ENCODE measurements at places on chromosomes 16 and 17.
A peak's percentile ranks its signal among the peaks of the same experiment; 100 is the strongest.

DNA sequence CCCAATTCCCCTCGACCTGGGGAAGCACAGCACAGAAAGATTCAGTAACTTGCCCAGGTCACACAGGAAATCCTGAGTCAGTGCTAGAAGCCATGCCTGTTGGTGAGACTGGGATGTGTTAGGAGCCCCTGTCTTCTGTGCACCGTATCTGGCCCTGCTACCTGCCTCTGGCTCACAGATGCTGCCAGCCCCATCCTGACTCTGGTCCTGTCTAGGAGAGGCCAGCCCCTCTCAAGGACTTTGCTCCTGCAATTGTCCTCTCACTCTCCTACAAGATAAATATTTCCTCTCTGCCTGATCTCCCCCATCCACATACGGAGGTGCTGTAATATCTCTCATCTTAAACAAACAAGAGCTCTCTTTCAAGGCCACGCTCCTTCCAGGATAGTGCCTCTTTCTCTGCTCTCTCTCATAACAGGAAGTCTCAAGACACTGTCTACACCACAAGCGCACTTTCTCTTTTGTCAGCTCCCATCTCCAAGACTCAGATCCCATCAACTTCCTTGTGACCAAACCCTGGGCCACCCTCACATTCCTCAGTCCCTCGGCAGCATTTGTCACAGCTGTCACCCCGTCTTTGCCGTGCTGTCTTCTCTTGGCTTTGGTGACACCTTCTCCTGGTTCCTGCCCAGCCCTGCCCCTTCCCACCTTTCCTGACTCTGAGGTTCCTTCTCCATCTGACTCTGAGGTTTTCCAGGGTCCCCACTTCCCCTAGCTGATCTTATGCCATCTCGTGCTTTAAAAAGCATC, 1.9 kb downstream of the SLC13A2 start:
- no peak for DNase-seq

DNA sequence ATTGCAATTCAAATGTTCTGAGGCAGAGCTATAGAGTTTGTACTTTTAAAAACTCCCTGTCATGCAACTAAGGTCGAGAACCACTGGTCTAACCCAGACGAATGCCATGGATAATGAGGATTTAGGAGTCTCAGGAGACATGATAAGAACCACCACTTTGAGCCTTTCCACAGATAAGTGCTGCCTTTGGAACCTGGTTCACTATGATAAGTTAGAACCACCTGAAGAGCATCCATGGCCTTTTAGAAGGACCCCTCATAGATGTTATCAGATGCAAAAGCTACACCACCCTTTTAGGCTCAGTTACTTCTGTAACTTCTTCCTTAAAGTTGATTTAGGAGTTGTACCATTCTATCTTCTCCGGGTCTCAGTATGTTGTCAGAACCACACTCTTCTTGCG, 350.6 kb upstream of the CCL2 start:
- DNase-seq: no peak

DNA sequence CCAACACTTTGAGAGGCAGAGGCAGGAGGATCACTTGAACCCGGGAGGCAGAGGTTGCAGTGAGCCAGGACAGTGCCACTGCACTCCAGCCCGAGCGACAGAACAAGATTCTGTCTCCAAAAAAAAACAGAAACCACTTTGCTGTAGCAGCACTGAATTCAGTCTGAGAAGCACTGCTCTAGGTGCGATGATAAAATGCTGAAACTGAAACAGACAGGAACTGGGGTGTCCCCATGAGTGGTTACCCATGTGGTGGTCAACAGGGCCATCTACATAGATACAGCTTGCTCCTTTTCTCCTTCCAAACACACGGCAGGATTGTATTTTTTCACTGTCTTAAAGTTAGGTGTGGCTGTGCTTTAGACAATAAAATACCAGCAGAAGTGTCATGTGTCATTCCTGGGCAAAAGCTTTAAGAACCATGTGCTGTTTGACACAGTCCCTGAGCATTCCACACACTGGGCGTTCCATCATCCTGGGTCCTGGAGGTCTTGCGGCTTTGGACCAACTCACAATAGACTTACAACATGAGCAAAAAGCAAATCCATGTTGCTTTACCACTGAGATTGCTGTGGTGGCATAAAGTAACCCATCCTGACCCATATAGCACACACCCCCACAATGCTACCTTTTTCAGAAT, 11.5 kb downstream of the GAS7 start:
- no peak for DNase-seq

DNA sequence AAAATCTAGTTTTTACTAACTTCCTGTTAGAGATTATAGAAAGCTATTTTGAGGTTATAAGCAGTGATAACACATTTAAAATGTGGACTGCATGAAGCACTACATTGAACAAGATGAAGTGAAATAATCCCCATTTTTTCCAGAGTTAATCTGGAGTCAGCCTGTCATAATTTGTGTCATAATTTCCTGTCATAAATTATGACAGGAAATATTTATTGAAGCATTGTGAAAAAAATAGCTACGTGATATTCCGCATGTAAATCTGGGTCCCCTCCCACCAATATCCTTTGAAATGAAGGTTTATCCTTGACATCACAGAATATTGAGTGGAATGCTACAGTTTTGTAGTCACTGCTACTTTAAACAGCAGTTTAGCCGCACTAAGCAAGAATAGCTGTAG, 40.1 kb downstream of the OMG start:
- DNase-seq: no peak

- no peak for DNase-seq
Measured at GRCh38 chr17:38507436-38507835, 79.2 kb downstream of the ARHGAP23 start.

- DNase-seq: no peak
Measured at GRCh38 chr16:8951447-8952280, 12.0 kb downstream of the USP7 start.

- DNase-seq: no peak
Measured at GRCh38 chr16:25108054-25108453, 3.5 kb upstream of the LCMT1 start.

DNA sequence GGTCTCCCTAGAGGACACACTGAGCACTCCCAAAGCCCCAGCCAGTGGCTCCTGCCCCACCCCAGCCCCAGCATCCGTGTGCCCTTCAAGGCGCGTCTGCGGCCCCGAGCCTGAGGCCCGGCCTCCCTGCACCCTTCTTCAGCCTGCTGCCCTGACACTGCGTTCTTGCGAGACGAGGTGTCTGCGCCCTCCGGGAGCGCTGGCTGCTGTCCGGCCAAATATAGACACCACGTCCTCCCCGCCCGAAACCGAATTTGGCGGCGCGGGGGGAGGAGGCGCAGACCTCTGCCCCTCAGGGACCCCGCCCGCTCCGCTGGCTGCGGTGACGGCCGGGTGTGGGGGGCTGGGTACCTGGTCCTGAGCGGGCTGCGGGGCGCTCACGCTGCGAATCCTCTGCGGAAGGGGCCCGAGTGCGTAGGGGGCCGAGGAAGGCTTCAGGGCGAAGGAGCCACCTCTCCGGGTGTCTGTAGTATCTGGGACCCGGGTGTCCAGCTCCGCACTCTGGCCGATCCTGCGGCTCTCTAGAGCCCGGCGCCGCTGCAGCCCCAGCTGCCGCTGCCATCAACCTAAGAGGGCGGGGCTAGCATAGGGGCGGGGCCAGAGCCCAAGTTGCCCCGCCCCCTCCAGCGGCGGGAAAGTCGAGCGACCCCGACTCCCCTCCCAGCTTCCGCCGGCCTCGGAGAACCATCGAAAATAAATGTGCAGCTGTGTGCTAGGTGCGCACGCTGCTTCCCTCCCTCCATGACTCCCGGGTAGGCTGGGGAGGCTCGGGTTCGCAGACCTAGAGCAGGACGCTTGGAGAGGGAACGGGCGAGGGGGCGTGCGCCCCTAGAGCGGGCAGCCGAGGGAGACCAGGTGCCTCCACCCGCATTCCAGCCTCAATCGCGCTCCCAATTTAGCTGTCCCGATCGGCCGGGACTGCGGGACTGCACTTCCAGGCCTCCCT, at the start of gene CORO6:
TSS of gene CORO6 (minus strand) at position 576 of the 946 bp plus-strand sequence. CDS start 1,491 bp downstream, outside the sequence.
- no peak for DNase-seq

GRCh38 chr16:71205482-71206131, 24.9 kb downstream of the HYDIN start:
- no peak for DNase-seq

- DNase-seq: no peak
Measured at GRCh38 chr17:15232517-15232915, 32.6 kb downstream of the PMP22 start.

- no peak for DNase-seq
Measured at GRCh38 chr17:27980043-27980442, 62.4 kb upstream of the NLK start.

DNA sequence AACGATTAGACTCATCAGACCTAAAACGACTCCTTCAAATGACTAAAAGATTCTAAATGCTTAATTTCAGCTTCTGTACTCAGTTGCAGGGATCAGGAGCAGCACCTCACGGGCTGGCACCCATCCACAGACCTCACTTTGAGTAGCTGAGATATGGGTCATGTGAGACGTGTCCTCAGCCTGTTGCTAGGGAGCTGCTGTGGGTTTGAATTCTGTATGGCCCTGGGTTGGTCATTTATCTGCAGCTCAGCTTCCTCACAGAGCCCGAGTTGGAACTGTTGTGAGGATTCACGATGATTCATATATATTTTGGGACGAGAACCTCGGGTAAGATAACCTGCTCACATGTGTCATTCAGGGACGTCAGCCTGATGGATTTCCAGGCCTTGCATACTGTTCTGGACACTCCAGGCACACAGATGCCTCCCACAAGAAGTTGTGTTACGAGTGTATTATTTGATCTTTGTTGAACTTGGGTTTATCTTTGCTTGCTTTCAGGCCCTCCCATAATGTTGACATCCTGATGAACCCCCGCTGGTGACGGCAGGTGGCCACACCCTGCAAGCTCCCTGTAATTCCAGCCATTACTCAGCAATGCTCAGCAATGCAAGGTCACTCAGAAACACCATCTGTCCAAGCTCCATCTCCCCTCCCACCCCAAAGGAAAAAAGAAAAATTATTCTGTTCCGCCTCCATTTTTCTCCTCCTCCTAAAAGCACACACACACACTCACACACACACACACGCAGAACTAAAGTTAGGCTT, 137.6 kb downstream of the RBFOX3 start:
- no peak for DNase-seq

DNA sequence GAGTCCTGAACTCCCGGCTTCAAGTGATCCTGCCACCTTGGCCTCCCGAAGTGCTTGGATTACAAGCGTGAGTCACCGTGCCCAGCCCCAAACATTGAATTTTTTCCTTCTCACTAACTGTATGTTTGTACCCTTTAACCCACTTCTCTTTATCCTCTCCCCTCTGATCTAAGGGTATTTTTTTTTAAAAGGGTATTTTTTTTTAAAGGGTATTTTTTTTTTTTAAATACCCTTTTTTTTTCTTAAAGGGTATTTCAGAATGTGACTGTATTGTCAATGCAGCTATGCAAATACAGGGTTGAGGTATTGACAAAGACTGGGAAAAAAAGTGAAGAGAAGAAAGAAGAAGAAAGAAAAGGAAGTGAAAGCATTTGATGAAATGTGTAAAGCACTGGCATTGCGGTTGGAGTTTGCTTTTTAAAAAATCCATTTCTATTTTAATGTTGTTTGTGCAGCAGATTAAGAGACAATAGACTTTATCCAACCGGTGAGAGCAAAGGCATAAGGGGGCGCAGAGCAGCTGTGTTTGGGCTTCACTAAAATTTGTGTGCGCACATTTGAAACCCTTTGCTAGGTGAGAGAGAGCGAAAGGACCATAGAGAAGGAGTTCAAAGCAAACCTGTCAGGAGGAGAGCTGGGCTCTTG, 42.4 kb downstream of the SYT17 start:
- DNase-seq: no peak

DNA sequence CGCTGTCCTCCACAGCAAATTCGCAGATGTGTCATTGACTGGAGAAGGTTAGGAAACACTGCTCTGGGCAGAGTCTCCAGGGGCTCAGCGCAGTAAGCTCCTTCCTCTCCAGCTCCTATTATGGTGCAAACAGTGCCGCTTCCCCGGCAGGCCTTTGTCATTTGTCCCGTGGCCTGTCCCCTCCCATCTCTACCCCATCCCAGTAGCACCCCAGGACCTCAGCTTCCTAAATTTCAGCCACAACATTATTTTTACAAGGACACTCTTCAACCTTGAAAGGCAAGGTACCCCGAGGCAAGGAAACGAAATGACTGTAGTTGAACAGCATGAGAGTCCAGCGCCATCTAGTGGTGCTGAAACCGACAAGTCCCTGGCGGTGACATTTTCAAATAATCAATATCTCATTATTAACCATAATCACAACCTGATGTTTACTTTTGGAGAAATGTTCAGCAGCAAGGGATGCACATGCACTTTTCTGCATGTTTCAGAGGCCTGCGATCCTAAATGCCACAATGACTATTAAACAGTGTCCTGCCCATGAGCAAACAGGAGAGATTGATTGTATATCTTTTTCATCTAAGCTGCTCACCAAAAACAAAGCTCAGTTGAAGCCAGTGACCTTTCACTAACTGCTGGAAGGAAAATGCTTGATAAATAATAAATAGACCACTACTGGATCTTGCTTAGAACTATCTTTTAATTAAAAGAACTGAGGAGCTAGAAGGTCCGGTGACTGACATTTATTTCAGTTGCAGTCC, 16.5 kb downstream of the MRPS23 start:
- peak; percentile 58 for DNase-seq

DNA sequence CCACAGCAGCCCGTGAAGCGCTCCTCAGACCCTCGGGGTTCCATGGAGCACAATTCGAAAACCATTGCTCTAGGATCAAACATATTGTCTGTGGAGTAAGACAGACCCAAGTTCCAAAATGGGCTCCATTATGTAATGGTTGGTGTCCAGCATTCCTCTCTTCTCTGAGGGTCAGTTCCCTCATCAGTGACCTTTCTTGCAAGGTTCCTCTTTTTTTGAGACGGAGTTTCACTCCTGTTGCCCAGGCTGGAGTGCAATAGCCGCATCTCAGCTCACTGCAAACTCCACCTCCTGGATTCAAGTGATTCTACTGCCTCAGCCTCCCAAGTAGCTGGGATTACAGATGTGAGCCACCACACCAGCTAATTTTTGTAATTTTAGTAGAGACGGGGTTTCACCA, 28.4 kb downstream of the PLXDC1 start:
- no peak for DNase-seq

DNA sequence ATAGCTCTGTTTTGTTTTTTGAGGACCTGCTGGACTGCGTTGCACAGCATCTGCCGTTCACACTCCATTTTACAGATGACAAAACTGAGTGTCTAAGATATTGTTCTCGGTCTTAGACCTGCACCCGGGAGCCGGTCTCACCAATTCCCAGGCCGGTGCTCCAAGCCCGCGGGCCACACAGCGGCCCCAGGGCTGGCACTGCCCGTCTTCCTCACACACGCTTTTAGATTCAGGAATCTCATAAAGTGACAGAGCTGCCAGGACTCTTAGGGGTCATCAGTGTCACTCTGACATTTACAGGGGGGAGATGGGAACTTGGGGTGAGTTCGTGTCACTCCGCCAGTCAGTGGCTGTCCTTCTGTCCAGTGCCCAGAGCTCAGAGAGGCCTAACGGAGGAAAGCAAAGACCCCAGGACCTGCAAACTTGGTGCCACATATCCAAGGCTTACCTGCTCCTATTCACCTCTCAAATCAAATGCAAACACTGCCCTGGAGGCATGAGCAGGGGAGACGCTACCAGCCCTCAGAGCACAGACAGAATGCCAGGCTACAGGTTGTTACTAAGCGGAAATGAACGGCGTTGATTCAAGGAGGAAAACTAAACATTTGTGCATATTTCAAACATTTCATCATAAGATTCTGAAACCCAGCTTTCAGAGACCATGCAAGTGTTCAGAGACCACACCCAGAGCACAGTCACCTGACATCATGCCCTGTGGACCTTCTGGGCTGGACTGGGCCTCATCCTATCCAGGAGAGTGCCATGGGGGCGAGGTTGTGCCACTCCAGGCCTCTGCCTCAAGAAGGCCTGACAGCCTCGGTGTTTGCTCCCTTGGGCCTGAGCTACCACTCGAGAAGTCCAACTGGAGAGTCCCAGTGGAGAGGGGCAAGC, 29.5 kb downstream of the TNFRSF13B start:
- DNase-seq: no peak

Data from activated CD4-positive, alpha-beta T cell treated with anti-CD3 and anti-CD28 coated beads, Interleukin-2, amount 50 U/mL, for 24 hours (primary cell).